ENCODE measurements at places on chromosomes 1 and 21.

GRCh38 chr1:24596401-24596880 is 40.6 kb downstream of the NCMAP start:
- no peak for DNase-seq

GRCh38 chr1:42318601-42319000 is 16.4 kb downstream of the FOXJ3 start:
- DNase-seq: no peak

DNA sequence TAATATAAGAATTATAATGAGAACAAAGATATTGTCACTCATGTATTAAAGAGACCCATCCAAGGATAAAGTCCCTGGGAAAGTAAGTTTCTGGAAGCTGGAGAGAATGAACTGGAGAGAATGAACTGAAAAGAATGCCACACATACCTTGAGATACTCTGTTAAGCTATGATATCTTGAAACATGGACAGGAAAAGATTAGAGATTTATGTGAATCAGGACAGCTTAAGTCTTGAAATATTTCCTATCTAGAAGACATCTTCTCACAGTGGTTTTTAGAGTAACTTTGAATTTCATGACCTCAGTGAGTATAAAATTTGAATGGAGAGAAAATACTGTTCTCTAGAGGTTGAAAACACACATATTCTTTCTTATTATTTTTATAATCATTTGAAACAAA is 201.3 kb upstream of the HMCN1 start:
- DNase-seq: no peak

DNA sequence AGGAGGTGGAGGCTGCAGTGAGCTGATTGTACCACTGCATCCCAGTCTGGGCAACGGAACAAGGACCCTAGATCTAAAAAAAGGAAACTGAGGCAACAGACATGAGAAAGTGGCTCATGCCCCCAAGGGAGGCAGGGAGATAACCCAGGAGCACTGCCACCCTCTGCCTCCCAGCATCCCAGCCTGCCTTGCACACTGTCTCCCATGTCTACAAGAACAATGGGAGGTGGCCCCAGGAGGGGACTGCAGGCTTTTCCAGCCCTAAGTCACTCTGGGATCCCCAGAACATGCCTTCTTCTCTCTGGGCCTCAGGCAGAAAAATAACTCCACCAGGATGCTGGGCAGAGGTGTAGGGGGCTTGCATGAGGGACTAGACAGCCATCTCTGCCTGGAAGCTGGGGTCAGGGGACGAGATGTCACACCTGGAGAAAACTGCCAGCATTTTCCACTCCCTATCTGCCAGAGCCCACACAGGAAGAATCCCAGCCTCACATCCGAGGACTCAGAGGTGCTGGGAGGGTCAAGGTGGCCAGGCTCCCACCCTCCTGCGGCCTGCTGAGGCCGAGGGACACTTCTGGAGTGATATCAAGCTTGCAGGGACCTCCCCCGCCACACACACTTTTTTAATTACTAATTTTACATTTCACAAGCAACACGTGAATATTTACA is 21.4 kb downstream of the RUNX3 start:
- no peak for DNase-seq

DNA sequence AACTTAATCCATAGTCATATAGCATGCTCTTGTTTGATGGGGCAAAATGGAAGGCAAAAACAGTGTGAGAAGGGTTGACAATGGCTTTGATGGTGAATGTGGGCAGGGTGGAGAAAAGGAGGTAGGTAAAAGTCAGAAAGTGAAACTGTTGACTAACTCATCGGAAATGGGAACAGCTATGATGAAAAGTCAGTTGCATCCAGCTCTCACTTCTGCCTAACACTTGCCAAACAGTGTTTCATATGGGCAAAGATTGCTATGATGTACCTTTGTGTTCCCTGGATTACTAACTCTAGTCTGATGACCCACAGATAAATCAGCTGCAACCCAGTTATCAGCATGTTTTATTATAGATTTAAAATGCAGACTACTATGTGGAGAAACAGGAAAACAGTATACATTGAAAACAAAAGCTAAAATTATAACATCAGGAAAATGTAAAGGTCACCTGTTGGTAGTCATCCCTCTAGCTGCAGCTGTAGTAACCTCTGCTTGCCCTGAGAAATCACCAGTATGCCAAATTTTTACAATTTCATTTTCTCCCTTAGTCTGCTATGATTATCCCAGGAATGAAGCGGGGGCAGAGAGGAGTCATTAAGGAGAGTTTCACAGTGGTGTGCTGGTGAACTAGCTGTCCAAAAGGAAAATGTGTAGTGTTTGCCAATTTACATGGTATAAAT is 11.7 kb downstream of the TNFSF18 start:
- DNase-seq: no peak

GRCh38 chr1:67853704-67854103 is 20.4 kb upstream of the GNG12 start:
- DNase-seq: no peak

DNA sequence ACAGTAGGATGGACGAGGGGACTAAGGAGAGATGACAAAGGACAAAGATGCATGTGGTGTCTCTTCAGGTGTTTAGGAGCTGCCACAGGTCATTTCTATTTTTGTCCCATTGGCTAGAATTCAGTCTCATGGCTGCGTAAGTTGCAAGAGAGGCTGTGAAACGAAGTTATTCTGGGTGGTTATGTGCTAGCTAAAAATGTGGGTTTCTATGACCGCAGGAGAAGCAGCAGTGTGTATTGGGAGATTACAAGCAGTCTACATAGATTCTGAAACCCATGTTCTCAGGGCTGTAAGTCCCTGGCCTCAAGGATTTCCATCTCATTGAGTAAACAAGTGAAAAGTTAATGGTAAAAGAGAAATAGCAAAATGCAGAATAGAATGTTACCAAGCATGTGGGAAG is 110.7 kb downstream of the SPATA46 start:
- DNase-seq: no peak

DNA sequence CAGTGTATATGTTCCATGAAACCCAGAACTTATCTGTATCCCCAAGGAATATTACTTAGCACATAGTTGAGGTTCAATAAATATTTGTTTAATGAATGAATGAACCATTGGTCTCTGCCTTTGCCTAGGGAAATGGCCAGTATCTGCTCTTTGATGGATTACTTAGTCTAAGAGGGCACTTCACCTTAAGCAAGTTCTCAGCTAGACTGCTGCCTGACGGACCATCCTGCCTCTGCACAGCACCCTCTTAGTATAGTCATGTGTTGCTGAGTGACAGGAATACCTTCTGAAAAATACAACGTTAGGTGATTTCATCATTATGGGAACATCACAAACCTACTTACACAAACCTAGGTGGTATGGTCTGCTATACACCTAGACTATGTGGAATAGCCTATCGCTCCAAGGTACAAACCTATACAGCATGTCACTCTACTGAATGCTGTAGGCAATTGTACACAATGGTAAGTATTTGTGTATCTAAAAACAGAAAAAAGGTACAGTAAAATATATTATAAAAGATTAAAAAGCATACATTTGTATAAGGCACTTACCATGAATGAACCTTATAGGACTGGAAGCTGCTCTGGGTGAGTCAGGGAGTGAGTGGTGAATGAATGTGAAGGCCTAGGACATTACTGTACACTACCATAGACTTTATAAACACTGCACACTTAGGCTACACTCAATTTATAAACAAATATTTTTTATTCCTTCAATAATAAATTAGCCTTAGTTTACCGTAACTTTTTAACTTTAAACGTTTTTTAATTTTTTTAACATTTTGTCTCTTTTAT is 83.7 kb upstream of the LRRC8D start:
- no peak for DNase-seq

GRCh38 chr21:30233228-30234020 is 17.5 kb upstream of the CLDN8 start:
- DNase-seq: no peak

DNA sequence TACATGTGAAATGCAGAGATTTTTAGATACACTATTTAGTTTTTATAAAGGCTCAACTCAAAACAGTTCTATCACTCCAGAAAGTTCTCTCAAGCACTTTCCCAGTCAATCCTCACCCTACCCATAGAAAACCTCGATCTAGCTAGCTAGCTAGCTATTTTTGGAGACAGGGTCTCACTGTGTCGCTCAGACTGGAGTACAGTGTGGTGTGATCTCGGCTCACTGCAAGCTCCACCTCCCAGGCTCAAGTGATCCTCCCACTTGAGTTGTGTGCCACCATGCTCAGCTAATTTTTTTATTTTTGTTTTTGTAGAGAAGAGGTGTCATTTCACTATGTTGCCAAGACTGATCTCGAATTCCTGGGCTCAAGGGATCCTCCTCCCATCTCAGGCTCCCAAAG is 236.9 kb downstream of the RERE start:
- DNase-seq: no peak

GRCh38 chr1:215005078-215005477 is 77.5 kb upstream of the KCNK2 start:
- no peak for DNase-seq
